ENCODE measurements at places on chromosomes 16 and 17.

- no peak for DNase-seq
Measured at GRCh38 chr17:81859906-81860755, at the start of gene P4HB. Gene P4HB, minus strand, starts transcription at chr17:81860535. Its CDS starts 64 bp downstream, at chr17:81860471.

DNA sequence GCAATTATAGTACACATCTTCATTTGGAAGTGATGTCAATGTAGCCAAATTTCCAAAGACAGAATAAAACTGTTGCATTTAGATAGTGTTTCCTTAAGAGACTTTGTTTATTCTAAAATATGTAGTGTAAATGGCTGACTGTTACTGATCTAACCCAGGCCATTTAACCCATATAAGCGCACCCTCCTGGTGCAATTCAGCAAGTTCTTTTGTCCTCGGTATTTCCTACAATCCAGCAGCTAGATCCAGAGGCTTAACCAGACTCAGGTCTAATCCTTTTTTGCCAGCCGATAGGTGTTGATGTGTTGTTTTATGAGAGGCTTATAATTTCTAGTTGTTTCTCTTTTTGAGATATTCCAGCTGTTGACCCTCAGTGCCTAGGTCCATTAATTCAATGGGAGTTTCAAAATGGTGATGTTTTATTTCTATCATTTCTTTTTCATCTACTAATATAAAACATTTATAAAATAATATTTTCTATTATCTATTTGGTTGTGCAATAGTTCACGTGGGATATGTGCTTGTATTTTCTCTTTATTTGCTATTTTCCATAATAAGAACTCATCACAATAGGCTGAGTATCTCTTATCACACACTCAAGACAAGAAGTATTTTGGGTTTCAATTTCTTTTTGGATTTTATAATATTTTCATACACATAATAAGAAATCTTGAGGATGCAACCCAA, 14.5 kb downstream of the ABCA9 start:
- no peak for DNase-seq

DNA sequence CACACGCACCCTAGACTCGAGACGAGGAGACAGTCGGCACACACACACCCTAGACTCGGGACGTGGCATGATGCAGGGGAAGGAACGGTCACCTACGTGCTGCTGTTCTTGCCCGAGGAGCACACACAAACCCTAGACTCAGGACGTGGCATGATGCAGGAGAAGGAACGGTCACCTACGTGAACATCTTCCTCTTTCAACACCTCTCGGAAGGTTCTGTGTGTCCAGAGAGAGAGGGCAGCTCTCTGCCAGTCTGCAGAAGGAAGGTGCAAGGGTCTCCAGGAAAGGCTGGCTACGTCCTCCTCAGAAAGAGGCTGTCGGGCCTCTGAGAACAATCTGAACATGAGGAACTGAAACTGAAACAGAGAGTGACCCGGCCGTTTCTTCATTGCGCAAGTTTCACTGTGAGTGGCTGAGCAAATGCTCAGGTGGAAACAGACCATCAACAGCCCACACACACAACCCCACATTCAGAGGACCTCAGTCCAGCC, 43.4 kb downstream of the ZNF276 start:
- DNase-seq, result no peak

- DNase-seq, result no peak
Measured at GRCh38 chr16:77898671-77899211, 110.4 kb downstream of the VAT1L start.

GRCh38 chr17:77606146-77606864, 352.2 kb upstream of the TNRC6C start:
- DNase-seq, result no peak

GRCh38 chr17:30920282-30920681, 1.5 kb upstream of the ADAP2 start:
- DNase-seq, result no peak

DNA sequence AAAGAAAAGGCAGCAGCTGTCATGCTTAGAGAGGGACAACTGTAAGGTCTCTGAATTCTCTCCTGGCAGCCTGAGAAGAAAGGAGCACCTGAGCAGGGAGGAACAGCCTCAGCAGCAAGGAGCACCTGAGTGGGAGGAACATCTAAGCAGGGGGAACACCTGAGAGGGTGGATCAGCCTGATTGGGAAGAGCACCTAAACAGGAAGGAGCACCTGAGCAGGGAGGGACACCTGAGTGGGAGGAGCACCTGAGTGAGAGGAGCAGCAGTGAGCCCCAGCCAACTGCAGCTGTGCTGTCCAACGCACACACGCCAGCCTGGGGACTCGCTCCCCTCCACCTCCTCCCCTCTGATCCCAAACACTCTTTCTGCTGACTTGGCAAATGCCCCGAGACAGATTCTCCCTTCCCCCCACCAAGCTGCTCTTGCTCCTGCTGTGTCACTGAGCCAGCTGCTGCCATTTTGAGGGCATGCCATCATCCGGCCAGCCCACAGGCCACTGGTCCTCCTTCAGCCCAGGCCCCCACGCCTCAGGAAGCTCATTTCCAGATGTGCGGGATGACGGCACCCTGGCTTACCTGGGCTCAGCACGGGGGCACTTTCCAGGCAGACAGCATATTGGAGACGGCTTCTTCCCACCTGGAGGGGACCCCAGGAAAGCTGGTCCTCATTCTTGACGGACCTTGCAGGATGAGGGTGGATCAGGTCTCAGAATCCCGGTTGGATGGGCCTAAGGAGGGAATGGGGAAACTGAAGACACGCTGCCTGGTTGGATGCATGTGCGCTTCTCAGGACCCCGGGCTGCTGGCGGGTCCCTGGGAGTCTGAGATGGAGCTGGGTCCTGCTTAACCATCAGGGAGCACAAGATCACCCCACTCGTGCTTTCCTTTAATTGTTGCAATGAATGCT, 57.7 kb upstream of the RBFOX3 start:
- DNase-seq, result no peak

- no peak for DNase-seq
Measured at GRCh38 chr17:6509031-6509771, 47.2 kb downstream of the PITPNM3 start.

- no peak for DNase-seq
Measured at GRCh38 chr16:79021991-79022630, 578.4 kb downstream of the MAF start.

DNA sequence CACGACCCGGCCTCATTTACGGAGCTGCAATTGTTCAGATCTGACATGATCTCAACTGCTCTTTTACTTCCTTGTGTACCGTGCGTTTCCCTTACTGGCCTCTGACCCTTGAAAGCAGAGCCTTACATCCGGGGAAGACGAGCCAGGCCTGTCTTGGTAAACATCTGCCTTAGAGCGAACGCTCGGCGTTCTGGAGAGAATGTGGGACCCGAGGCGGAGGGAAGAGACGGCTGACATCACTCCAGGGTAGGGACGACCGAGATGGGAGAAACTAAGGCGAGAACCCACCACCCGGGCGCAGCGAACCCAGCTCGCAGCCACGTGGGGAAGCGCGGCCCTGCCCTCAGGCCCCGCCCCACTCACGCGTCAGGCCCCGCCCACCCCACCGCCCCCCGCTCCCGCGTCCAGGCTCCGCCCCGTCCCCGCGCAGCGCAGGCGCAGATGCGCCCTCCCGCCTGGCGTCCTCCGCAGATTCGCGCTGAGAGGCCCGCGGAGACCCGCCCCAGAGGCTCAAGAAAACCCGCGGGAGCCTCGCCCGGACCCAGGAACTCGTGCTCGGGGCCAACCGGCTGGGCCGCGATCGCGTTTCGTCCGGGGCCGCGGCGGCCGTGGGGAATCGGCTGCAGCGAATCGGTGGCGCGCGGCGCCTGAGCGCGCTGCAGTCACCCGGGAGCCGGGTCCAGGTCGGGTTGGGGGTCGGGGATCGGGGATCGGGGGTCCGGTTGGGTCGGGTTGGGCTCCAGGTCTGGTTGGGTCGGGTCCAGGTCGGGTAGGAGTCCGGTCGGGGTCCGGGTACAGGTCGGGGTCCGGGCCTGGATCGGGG, at the start of gene TELO2:
Gene TELO2 (plus strand): TSS at position 438 of the 823 bp plus-strand sequence. CDS start 922 bp downstream, outside the sequence.
- peak; percentile 84 for DNase-seq

DNA sequence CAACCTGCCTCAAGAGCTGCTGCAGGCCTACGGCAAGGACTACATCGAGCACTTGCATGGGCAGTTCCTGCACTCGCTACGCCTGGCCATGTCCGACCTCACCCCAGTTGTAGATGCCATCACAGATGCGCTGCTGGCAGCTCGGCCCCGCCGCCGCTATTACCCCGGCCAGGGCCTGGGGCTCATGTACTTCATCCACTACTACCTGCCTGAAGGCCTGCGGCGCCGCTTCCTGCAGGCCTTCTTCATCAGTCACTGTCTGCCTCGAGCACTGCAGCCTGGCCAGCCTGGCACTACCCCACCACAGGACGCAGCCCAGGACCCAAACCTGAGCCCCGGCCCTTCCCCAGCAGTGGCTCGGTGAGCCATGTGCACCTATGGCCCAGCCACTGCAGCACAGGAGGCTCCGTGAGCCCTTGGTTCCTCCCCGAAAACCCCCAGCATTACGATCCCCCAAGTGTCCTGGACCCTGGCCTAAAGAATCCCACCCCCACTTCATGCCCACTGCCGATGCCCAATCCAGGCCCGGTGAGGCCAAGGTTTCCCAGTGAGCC, 5.8 kb downstream of the HSD11B2 start:
- no peak for DNase-seq

DNA sequence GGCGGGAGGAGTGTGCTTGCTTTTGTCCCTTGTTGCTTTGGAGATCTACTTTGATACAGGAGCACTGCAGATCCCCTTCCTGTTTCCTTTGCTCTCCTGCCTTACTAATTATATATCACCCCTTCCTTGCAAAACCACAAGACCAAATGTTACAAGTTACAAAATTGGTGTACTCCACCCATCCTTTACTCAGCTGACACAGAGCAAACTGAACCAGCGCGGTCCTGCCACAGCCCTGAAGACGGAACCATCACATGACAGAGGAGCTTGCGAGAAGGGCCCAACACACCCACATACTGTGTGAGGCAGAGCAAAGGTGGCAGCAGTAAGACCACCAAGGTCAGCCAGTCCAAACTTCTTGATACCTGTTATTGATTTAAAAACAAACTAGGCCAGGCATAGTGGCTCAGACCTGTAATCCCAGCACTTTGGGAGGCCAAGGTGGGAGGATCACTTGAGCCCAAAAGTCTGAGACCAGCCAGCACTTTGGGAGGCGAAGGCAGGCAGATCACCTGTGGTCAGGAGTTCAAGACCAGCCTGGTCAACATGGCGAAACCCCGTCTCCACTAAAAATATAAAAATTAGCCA, 33.2 kb downstream of the CYTH1 start:
- DNase-seq, result no peak

- no peak for DNase-seq
Measured at GRCh38 chr16:70377782-70378181, 31.1 kb downstream of the DDX19A start.

GRCh38 chr16:649631-650030, 466 bp downstream of the WDR90 start:
- DNase-seq, result no peak

DNA sequence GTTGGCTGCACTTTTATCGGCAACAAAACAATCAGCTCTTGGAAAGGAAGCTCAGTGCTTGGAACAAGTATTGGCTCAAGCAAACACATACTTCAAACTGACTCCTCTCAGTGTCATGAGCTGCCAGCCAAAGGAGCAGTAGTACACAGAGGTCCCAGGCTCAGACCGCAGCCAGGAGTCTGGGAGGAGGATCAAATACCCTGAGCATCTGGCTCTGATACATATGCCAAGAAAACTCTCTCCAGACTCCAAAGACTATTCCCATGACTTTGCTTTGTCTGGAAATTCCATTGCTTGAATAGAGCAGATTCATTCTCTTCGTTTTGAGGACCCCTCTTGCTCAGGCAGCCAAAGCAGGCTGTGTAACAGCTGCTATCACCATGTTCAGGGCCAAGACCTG, 501.6 kb upstream of the PSMD7 start:
- DNase-seq, result no peak

- DNase-seq, result no peak
Measured at GRCh38 chr17:41917679-41918313, 955 bp downstream of the ACLY start.

DNA sequence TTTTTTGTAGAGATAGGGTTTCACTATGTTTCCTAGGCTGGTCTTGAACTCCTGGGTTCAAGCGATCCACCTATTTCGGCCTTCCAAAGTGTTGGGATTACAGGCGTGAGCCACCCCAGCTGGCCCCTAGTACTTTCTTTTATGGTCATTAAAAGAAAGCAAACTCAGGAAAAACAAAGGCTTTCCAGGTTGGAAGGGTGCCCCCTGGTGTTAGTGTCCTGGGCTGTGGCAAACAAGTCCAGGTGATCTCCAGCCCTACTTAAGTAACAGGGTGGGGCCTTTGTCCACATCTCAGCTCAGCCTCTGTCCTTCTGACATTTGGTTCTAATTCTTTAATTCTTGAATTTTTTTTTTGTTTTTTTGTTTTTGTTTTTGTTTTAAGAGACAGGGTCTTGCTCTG, 6.9 kb downstream of the IGFBP4 start:
- peak; percentile 46 for DNase-seq

DNA sequence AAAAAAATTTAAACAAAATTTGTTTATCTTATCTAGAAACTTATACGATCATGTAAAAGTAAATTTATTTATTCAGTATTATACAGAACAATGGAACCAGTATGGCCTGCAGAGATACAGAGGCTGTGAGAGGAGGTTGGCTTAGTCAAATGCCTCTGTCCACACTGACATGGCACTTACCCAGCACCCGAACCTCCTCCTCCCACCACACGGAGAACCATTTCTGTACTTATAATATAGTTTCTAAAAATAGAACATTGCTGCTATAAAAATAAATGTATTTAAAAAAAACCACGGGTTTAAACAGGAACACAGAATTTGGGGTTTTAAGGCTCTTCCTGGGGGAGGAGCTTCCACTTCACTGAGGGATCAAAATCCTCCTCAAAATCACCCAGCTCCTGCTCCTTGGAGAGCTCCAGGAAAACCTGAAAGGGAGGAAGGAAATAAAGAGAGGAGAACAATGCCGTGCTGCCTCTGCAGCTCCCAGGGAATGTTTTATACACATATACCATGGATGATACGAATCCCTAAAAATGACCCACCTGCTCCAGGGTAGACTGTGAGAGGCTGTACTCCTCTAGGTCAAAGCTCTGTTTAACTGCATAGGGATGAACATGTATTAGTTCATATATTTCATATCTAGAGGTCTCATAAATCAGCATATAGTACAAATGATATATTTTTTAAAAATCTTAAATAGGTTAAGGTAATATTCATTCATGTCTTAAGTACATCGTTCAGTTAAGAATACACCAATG, 87.3 kb downstream of the ABCA8 start:
- DNase-seq, result no peak

DNA sequence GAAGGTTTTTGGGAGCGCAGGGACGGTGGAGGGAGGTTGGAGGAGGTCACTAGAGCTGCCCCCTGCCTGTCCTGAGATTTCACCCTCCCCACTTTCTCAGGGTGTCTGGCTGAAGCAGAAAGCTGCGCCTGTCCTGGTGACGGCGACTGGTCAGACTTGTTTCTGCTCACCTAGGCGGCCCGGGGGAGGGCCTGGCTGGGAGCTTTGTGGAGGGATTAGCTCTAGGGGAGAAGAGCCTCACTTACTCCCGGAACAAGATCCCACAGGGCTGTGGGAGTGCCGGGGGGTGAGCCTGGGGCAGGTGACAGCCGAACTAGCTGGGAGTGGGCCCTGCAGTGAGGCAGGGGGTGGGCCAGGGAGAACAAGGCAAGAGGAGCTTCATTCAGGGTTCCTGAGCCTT, 11.5 kb downstream of the NHERF1 start:
- no peak for DNase-seq
